ENCODE measurements at places on chromosomes 5 and 9.

GRCh38 chr5:134438721-134439123, 27.0 kb upstream of the CDKN2AIPNL start:
- no peaks in the 10 kb centered on the region for H3K27me3 ChIP-seq
- H3K4me1 ChIP-seq = peaks cover 66% of the 10 kb centered on the region
- H3K27ac ChIP-seq = peak overlapping the region; percentile 97

DNA sequence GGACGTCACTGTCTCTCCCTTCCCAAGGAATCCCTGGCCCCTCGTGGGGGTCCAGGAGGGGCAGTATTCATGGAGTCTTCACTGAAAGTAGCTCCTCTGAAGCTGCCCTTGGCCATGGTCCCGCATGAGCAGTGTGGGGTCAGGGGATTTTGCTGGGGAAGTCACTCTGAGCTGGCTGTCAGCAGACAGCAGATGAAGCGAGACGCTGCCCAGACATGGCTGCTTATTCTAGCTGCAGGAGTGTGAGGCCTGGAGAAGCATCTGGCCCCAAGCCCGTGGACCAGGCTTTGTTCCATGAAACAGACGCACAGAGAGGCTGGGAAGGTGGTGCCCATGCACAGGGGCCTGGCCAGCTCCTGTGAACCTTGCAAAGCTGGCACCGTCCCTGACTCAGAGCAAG, 21.5 kb upstream of the ASS1 start:
- ATAC-seq = peak; percentile 67
- peaks cover 72% of the 10 kb centered on the region for H3K27me3 ChIP-seq
- H3K4me1 ChIP-seq = peaks cover 7% of the 10 kb centered on the region
- H3K36me3 ChIP-seq = no peaks in the 10 kb centered on the region
- no peak overlapping the region for H3K27ac ChIP-seq

DNA sequence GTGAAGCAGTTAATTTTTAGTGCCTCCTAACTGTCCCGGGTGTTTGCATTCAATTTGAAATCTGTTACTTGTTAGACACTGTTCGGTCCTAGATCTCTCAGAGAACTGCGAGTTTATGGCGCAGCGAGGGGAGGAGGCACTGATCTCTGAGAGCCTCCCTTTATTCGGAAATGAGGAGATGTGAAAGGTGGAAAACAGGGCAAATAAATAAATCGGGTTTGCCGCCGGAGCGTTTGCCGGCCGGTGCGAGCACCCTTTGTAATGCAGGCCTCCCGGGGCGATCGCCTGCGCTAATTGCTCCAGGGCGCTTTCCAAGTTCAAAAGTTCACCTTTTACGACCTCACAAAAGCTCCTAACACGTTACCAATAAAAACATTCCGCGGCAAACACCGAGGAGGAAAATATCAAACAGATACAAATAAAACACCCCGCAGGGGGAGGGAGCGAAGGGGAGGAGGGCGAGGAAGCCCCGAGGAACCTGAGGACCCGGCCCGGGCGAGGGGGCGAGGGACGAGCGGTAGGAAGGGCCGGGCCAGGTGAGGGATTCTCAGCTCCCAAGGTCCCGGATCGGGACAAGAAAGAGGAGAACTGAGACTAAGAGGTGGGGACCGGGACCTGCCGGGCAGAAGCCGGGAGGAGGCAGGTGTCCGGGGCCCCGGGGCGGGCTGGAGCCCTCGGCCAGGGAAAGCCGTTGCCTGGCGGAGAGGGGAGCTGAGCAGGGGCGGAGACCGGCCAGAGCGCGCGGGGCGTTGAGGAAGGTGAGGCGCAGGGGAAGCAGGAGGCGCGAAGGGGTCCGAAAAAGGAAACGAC, 1.4 kb downstream of the NR6A1 start:
- peak overlapping the region; percentile 71 for H3K27ac ChIP-seq
- peaks cover 6% of the 10 kb centered on the region for H3K36me3 ChIP-seq
- no peak for ATAC-seq
- peaks cover 45% of the 10 kb centered on the region for H3K4me1 ChIP-seq
- H3K27me3 ChIP-seq = peaks cover 67% of the 10 kb centered on the region
- H3K4me3 ChIP-seq = peak overlapping the region; percentile 95

- H3K27ac ChIP-seq = no peak overlapping the region
- no peaks in the 10 kb centered on the region for H3K36me3 ChIP-seq
- no peak for ATAC-seq
- no peak overlapping the region for H3K4me3 ChIP-seq
- no peaks in the 10 kb centered on the region for H3K4me1 ChIP-seq
- no peaks in the 10 kb centered on the region for H3K27me3 ChIP-seq
These were observed 25.0 kb upstream of the MYO10 start for GRCh38 chr5:16961131-16961530.

DNA sequence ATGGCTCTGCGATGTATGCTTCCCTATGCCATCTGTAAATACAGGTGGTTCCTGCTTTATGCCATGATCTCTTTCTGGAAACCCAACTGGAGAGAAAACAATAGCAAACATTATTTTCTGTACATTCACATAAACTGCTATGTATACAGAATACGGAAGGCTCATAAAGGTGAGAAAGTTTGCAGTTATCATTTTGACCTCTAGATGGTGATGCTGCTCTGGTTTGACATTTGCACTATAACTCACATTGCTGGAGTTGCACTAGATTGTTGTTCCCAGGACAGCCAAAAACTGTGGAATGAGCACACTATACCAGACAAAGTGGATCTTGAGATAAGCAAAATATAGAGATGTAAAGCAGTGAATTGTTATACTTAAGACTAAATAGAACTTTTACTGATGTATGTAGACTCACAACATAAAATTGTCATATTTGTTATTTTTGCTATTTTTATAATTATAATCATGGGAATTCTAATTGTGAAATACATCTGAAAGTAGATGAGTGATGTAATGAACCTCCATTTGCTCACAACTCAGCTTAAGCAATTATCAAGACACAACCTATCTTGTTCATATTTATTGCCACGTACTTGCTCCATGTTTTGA, 246.5 kb downstream of the PTPRD start:
- H3K27me3 ChIP-seq = no peaks in the 10 kb centered on the region
- ATAC-seq = no peak
- no peaks in the 10 kb centered on the region for H3K36me3 ChIP-seq
- H3K4me3 ChIP-seq = no peak overlapping the region
- no peaks in the 10 kb centered on the region for H3K4me1 ChIP-seq
- H3K27ac ChIP-seq = no peak overlapping the region

- no peaks in the 10 kb centered on the region for H3K36me3 ChIP-seq
- no peak for ATAC-seq
- no peak overlapping the region for H3K27ac ChIP-seq
- no peaks in the 10 kb centered on the region for H3K27me3 ChIP-seq
- no peak overlapping the region for H3K4me3 ChIP-seq
These were observed 720.0 kb upstream of the ADAMTS16 start for GRCh38 chr5:4420177-4420576.

DNA sequence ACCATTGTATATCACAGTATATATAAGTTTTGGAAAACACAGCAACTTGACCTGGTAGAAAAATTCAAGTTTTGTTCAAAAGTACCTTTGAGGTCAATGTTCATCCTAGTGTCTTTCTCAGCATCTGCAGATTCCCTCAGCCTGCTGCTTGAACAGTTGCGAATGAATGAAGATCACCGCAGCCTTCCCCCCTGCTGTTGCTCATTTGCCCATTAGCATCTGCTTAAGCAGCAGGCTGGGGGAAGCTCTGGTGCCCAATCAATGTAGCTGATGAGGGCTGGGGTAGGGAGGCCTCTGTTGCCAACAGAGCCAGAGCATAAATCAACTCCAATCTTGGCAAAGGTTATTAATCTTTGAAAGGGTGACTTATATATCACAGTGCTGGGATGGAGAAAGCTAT, 586.5 kb upstream of the PTPRD start:
- no peaks in the 10 kb centered on the region for H3K4me1 ChIP-seq
- no peaks in the 10 kb centered on the region for H3K27me3 ChIP-seq
- H3K36me3 ChIP-seq = no peaks in the 10 kb centered on the region
- no peak overlapping the region for H3K4me3 ChIP-seq
- ATAC-seq = no peak
- H3K27ac ChIP-seq = no peak overlapping the region

GRCh38 chr5:96509721-96510350, 76.8 kb upstream of the PCSK1 start:
- H3K4me3 ChIP-seq = no peak overlapping the region
- no peak for ATAC-seq
- no peak overlapping the region for H3K27ac ChIP-seq
- H3K27me3 ChIP-seq = peaks cover 2% of the 10 kb centered on the region
- no peaks in the 10 kb centered on the region for H3K4me1 ChIP-seq

DNA sequence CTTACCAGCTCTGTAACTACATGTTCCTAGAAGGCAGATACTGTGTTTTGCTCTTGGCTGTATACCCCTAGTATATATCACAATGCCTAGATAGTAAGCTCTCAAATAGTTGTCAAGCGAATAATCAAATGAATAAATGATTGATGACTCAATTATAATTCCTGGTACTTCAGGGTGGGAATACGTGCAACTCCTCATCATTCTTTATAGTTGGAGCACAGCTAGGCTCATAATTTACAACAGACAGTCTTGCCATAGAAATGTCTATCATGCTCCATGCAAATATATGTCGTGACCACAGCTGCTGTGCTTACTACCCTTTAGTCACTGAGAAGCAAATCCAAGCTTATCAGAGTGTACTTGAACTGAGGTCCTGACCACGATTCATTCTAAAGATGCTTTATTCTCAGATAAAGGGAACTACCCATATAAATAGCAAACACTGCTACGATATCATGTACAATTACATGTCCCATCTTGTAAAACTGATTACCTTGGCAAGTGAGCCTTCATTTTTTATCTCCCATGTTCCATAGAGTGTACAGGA, 52.1 kb downstream of the STRBP start:
- H3K4me3 ChIP-seq = no peak overlapping the region
- H3K36me3 ChIP-seq = peaks cover 28% of the 10 kb centered on the region
- no peaks in the 10 kb centered on the region for H3K27me3 ChIP-seq
- ATAC-seq = no peak
- H3K4me1 ChIP-seq = peaks cover 77% of the 10 kb centered on the region

GRCh38 chr5:155936520-155937406, 390.2 kb upstream of the SGCD start:
- no peaks in the 10 kb centered on the region for H3K27me3 ChIP-seq
- H3K27ac ChIP-seq = no peak overlapping the region
- peak; percentile 41 for ATAC-seq
- H3K36me3 ChIP-seq = no peaks in the 10 kb centered on the region

DNA sequence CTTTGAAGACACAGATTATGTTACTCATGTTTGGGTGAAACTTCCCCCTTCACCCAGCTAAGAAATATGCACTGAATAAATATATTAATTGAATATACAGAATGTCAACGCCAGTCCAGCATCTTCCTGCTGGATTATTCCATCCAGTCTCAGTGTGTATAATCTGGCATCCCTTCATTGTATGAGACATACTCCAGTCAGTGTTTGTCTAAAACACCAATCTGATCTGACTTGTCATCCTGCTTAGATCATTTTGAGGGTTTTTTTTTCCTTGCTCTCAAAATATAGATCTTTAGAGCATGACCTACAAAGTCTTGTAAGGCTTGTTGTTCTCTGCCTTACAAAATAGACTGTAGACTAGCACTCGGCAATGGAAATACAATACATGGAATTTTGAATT, 195.1 kb downstream of the SMARCA2 start:
- no peak for ATAC-seq
- no peaks in the 10 kb centered on the region for H3K36me3 ChIP-seq
- no peaks in the 10 kb centered on the region for H3K27me3 ChIP-seq
- H3K4me1 ChIP-seq = peaks cover 10% of the 10 kb centered on the region
- H3K27ac ChIP-seq = no peak overlapping the region

- peaks cover 71% of the 10 kb centered on the region for H3K27me3 ChIP-seq
- no peaks in the 10 kb centered on the region for H3K36me3 ChIP-seq
- peaks cover 6% of the 10 kb centered on the region for H3K4me1 ChIP-seq
These were observed 65.0 kb downstream of the FGF18 start for GRCh38 chr5:171484460-171484899.

DNA sequence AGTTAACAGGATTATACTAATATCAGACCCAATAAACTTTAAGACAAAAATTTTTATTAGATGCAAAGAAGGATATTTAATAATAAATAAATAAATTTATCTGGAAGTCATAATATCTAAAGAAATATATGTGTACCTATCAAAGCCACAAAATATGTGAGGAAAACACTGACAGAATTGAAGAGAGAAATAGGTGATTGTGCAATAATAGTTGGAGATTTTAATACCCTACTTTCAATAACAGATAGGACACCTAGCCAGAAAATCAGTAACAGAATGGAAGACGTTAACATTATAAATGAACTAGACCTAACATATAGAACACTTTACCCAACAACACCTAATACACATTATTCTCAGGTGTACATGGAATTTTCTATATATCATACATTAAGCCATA, 541.4 kb upstream of the SMC2 start:
- H3K27me3 ChIP-seq = peaks cover 5% of the 10 kb centered on the region
- no peak overlapping the region for H3K4me3 ChIP-seq
- no peaks in the 10 kb centered on the region for H3K36me3 ChIP-seq
- no peak for ATAC-seq

- H3K4me1 ChIP-seq = no peaks in the 10 kb centered on the region
- ATAC-seq = no peak
- H3K27me3 ChIP-seq = peaks cover 66% of the 10 kb centered on the region
- H3K4me3 ChIP-seq = no peak overlapping the region
These were observed 36.6 kb downstream of the MRPL36 start for GRCh38 chr5:1762883-1763547.

GRCh38 chr9:33162721-33163311, 4.3 kb downstream of the B4GALT1 start:
- peaks cover 87% of the 10 kb centered on the region for H3K4me1 ChIP-seq
- peaks cover 9% of the 10 kb centered on the region for H3K36me3 ChIP-seq
- peak overlapping the region; percentile 82 for H3K4me3 ChIP-seq
- ATAC-seq = no peak
- H3K27ac ChIP-seq = peak overlapping the region; percentile 93

- H3K36me3 ChIP-seq = no peaks in the 10 kb centered on the region
- H3K27ac ChIP-seq = peak within 1 kb of the TSS; percentile 100
- peak within 1 kb of the TSS; percentile 93 for H3K4me3 ChIP-seq
- peaks cover 53% of the 10 kb centered on the region for H3K4me1 ChIP-seq
- H3K27me3 ChIP-seq = no peaks in the 10 kb centered on the region
These were observed at the start of gene ANXA2R for GRCh38 chr5:43040287-43041098. TSS of gene ANXA2R (minus strand) at chr5:43040319. CDS start at chr5:43040046, 273 bp downstream.

GRCh38 chr5:36172599-36172998, 20.7 kb downstream of the SKP2 start:
- H3K36me3 ChIP-seq = peaks cover 76% of the 10 kb centered on the region
- H3K27me3 ChIP-seq = no peaks in the 10 kb centered on the region
- no peak overlapping the region for H3K4me3 ChIP-seq
- ATAC-seq = no peak

DNA sequence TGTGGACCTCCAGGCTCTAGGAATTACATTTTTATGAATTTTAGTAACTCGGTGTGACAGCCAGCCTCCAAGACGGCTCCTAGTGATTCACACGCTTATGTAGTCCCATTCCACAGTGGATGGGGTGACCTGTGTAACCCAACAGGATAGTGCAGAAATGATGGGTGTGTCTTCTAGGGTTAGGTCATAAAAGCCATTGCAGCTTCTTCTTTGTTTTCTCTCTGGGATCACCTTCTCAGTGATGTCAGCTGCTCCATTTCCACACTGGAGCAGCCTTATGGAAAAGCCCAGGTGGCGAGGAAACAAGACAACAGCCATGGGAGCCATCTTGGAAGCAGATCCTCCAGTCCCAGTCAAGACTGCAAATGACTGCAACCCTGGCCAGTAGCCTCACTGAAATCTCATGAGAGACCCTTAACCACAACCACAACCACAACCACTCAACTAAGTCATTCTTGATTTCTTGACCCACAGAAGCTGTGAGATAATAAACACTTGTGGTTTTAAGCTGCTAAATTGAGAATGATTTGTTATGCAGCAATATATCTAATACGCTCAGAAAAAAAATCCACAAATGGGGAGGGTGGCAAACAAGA, 5.1 kb upstream of the GNPDA1 start:
- peaks cover 8% of the 10 kb centered on the region for H3K27me3 ChIP-seq
- H3K4me1 ChIP-seq = peaks cover 47% of the 10 kb centered on the region
- H3K27ac ChIP-seq = peak overlapping the region; percentile 3
- no peaks in the 10 kb centered on the region for H3K36me3 ChIP-seq
- no peak overlapping the region for H3K4me3 ChIP-seq
- ATAC-seq = peak; percentile 71
